ENCODE measurements at places on chromosomes 11 and 22.

- DNase-seq = no peak
Observed at GRCh38 chr11:122068141-122068540, 47.9 kb downstream of the BLID start.

- DNase-seq = no peak
Observed at GRCh38 chr11:19872512-19873145, 160.0 kb downstream of the NAV2 start.

- no peak for DNase-seq
Observed at GRCh38 chr11:48270621-48271020, 7.0 kb downstream of the OR4X1 start.

DNA sequence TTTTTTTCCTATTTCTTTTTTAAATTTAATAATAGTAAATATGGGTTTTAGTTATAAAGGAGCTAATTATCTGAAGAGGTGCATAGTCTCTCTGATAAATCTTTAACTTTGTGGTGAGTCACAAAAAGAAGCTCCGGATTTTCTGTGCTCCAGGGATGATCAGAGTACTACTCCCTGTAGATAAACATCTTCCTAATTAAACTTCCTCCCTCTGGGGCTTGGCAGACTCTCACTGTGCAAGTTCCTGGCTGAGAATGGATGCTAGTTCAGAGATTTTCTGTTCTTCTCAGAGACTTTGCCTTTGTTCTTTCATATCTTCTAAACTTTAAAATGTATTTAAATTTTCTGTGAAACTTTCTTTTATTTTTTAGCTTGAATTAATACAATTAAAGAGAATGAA, at the start of gene OR10G7:
Gene OR10G7, minus strand, starts transcription at position 72 of the 400 bp plus-strand sequence. CDS start 2,324 bp downstream, outside the sequence.
- DNase-seq = no peak

DNA sequence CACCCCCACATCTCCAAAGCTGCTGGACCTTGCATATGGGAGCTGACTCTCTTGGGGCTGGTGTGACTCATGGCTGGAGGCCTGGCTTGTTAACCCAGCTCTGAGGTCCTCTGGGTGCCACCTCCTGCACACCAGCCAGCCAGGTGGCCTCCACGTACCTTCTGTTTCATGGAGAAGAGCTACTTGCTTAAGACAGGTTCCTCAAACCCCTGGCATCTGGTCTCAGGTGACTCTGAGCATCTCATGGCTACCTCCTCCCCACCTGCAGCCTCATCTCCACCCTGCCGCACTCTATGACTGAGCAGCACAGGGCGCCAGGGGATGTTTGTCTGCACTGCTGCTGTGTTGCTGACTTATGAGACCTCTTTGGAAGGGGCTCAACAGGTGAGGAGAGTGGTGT, 55.7 kb downstream of the BCR start:
- DNase-seq = no peak

DNA sequence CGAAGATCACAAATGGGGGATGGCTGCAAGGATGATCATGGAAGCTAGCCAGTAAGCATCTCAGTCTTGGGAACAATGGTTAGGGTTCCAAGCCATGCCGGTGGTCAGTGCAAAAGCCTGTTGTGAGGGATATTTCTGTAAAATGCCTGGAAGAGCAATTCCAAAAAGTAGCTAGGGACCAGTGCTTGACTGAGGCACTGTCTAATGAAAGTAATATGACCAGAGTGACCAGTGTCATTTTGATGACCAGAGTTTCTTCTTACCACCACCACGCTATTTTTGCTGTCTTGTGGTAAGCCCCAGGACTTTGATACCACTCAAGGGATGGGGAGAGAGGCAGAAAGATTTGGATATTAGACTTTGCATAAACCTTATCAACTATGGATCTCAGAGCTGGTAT, 18.4 kb downstream of the GDPD4 start:
- DNase-seq = no peak

DNA sequence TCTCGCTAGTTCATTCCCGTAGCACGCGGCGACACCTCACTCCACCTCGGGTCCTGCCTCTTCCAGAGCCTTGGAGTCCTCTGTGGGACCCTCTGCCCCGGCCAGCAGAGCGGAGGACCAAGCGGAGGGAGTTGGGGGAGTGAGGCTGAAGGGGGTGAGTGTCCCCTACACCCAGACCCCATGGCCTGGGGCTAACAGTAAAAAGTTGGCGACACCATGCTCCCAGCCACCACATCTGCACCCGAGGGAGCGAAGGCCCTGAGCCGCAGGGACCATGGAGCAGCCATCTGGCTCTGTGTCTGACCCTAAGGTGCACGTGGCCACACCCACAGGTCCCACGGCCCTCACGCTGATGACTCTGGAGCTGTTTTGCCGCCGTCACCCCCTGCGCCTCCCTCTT, 293.8 kb downstream of the BRD1 start:
- DNase-seq = no peak

Measured in RWPE1 (cell line).